ENCODE measurements at places on chromosomes 16 and 17.
A peak's percentile ranks its signal among the peaks of the same experiment; 100 is the strongest.

DNA sequence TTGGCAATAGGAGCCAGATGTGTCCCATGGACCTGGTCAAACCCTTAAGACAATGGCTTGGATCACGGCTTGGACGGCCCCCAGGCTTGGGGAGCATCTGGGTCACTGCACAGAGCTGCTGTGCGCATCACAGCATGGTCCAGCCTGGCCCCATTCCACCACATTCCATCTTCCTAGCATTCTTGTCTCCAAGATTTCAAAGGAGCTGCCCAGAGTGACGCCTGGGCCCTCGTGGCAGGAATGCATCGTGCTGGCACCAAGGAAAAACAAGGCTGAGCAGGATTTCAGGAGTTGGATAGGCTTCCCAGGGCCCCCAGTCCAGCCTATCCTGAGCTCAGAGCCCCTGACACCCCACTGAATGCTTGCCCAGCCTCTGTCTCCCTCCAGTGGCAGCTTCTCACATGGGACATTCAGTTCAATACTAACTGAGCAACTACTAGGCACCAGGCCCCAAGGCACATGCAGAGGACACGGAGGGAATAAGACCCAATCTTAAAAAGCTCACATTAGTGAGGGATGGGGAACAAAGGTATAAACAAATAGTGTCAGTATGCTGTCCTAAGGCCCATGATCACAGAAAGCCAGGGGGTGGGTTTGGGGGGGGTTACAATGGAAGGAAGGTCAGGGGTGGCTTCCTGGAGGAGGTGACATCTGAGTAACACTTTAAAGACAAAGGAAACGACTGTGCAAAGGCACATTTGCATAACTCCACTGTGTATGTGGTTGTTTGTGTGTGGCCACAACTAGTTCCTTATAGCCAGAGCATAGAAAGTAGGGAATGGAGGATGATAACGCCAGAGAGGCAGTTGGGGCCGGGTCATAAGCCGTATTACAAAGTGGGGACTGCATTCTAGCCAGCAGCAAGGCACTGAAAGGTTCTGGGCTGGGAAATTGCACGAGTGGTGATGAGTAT lies 34.1 kb downstream of the TK2 start:
- no peak for DNase-seq

DNA sequence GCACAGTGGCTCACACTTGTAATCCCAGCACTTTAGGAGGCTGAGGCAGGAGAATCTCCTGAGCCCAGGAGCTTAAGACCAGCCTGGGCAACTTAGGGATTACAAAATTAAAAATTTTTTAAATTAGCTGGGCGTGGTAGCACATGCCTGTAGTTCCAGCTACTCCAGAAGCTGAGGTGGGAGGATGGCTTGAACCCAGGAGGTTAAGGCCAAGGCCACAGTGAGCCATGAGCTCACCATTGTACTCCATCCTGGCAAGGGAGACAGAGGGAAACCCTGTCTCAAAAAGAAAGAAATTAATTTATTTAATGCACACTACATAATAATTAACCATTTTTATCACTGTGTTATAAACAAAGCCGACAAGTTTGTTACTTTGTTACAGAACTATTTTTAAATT lies 131.1 kb upstream of the TMEM97 start:
- no peak for DNase-seq

GRCh38 chr16:10971560-10971961 lies 27.2 kb downstream of the CLEC16A start:
- peak; percentile 67 for DNase-seq

GRCh38 chr16:86248310-86248905 lies 261.9 kb upstream of the FOXF1 start:
- DNase-seq, result no peak

DNA sequence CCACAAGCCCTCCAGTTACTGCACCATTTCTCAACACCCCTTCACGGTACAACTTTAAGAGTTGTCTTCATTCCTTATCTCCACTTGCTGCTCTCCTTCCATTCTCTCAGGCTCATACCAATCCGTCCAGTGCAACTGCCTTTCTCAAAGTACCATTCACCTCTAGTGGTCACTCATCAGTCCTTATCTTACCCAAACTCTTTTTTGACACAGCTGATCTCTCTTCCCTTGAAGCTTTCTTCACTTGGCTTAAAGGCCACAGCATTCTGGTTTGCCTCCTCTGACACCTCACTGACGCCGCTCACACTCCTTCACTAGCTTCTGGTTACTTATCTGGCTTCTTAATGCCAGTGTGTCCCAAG lies 24.9 kb downstream of the UBE2G1 start:
- DNase-seq, result no peak

DNA sequence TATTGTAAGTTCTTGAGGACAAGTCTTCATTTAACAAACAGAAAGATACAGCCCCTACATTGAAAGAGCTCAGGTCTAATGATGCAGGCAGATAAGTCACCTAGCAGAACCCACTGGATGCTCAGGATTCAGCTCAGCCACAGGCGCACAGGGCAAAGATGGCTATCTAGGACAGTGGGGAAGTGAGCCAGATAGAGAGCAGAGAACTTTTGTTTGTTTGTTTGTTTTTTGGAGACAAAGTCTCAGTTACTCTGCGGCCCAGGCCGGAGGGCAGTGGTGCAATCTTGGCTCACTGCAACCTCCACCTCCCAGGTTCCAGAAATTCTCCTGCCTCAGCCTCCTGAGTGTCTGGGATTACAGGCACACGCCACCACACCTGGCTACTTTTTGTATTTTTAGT lies 20.4 kb downstream of the METTL2A start:
- no peak for DNase-seq

- DNase-seq, result no peak
Measured at GRCh38 chr16:54690710-54691109, 240.0 kb upstream of the IRX5 start.

- DNase-seq, result peak; percentile 24
Measured at GRCh38 chr16:48054881-48055601, 100.8 kb downstream of the ABCC12 start.

GRCh38 chr17:50661795-50662391 lies 27.2 kb downstream of the ABCC3 start:
- no peak for DNase-seq

GRCh38 chr17:39700148-39700987 lies 504 bp downstream of the ERBB2 start:
- DNase-seq, result no peak

GRCh38 chr16:87201052-87201451 lies 116.1 kb downstream of the C16orf95 start:
- no peak for DNase-seq

DNA sequence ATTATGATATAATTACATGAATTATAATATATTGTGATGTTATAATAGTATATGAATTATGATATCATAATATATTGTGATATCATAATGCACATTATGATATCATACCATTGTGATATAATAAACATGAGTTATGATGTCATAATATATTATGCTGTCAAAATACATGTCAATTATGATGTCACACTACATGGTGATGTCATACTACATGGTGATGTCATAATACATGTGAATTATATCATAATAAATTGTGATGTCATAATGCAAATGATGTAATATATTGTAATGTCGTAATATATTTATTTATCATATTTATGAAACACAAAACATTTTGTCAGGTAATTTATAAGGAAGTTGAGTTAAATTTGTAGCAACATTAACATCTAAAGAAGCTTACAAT lies 1950.1 kb downstream of the TP53TG3F start:
- DNase-seq, result no peak

GRCh38 chr17:43614561-43614960 lies 47.2 kb downstream of the MEOX1 start:
- no peak for DNase-seq

- DNase-seq, result no peak
Measured at GRCh38 chr17:77279448-77280303, 138.9 kb downstream of the SEC14L1 start.

DNA sequence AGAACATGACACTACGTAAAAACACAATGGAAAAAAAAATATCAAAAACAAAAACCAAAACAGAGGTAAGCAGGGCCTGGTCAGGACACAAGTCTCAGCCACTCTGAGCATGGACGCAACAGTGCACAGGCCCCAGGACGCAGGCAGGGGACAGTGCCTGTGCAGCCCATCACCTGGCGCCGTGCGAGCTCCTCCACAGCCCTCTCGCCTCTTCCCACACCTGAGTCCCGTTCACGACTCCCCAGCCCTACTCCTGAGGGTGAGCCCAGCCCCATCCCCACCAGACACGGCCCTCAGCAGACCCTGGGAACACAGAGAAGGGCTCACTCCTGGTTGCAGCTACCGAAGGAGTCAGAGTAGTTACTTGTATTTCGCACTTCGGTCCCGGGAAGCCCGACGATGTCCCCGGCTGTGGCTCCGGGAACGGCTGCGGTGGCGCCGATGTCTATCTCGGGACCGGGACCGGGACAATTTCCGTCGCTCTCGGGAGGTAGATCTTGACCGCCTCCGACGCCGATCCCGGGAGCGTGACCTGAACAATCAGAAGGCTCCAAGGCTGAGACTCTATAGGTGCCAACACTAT lies 9.4 kb downstream of the HBQ1 start:
- no peak for DNase-seq

- no peak for DNase-seq
Measured at GRCh38 chr17:7174603-7175326, 4.4 kb downstream of the ASGR1 start.

DNA sequence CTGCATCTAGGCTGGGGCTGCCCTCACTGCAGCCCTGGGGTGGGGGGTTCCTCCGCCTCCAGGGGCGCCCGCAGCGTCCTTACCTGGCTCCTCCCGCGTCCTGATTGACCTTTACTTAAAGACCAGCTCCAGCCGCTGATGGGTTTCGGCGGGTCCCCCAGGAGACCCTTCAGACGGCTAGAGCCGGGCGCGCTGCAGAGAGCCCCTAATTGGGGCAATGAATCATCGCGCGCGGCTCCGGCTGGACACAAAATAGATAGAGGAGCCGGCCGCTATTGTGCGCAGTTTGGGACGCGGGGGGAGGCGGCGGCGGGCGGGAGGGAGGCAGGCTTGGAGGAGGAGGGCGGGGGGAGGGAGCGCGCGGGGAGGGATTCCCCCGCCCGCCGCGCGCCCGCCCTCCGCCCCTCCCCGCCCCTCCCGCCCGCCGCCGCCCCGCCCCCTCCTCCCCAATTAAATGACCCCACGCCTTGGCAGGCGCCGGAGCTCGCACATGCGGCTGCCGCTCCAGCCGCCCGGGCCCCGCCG lies 56.5 kb upstream of the CIBAR2 start:
- DNase-seq, result peak; percentile 31

- DNase-seq, result no peak
Measured at GRCh38 chr16:67170949-67171649, 761 bp downstream of the NOL3 start.

- DNase-seq, result no peak
Measured at GRCh38 chr17:40366076-40366860, 1.7 kb upstream of the GJD3 start.

DNA sequence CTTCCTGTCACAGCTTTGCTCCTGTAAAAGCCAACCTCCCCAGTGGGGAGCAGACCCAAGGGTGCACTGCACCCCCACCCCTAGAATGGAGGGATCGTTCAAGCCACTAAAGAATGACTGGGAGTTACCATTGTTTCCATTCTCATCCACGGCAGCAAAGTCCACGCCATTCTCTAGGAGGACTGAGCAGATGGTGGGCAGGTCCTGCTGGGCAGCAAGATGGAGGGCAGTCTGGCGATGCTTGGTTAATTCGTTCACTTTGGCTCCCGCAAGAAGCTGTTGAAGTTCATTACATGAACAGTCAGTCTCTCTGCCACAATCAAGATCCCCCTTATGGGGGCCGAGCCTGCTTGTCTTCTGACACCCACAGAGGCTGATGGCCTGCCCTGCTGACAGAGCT lies 30.8 kb downstream of the CYB5D2 start:
- no peak for DNase-seq

DNA sequence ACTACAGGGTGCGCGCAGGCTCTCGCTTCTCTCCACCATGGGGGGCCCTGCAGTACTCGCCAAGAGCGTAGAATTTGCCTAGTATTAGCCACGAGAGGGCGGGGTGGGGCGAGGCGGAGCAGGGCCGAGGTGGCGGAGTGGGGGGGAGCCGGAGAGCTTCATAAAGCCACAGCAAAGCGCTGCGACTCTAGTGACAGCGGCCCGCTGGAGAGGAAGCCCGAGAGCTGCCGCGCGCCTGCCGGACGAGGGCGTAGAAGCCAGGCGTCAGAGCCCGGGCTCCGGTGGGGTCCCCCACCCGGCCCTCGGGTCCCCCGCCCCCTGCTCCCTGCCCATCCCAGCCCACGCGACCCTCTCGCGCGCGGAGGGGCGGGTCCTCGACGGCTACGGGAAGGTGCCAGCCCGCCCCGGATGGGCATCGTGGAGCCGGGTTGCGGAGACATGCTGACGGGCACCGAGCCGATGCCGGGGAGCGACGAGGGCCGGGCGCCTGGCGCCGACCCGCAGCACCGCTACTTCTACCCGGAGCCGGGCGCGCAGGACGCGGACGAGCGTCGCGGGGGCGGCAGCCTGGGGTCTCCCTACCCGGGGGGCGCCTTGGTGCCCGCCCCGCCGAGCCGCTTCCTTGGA lies at the start of gene TBX21:
Gene TBX21 (plus strand): TSS at position 190 of the 627 bp plus-strand sequence. CDS start 219 bp downstream, at position 409.
- peak; percentile 81 for DNase-seq

DNA sequence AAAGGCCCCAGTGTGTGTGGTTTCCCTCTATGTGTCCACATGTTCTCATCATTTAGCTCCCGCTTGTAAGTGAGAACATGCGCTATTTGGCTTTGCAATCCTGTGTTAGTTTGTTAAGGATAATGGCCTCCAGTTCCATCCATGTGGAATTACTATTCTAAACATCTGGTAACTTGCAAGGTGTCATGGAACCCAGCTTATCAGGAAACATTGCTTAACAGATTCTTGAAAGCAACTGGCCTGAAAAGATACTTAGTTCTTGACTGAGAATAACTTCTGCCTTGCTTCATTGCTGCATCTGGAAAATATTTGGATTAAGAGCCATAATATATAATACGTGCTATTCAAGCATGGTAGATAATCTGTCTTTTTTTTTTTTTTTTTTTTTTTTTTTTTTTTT lies 27.8 kb downstream of the PAFAH1B1 start:
- no peak for DNase-seq

- peak; percentile 68 for DNase-seq
Measured at GRCh38 chr17:8060274-8060673, 21.4 kb downstream of the ALOX15B start.

- no peak for DNase-seq
Measured at GRCh38 chr16:10597187-10597601, 16.8 kb upstream of the EMP2 start.

GRCh38 chr17:51427323-51427811 lies 167.0 kb downstream of the UTP18 start:
- peak; percentile 40 for DNase-seq

DNA sequence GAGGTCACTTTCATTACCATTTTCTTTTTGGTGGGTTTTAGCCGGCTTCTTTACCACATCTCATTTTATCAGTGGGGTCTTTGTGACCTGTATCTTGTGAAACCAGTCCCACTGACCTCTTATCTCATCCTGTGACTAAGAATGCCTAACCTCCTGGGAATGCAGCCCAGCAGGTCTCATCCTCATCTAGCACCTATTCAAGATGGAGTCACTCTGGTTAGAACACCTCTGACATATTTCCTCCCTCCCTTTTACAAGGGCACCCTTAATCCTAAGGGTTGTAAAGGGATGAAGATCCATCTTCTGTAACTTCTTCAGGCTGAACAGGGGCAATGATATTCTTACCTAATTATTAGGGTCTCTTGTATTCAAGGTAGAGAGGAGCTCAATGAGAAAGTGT lies 107.9 kb upstream of the HAS3 start:
- DNase-seq, result no peak
